ENCODE measurements at places on chromosomes 2 and 18. TPM values are rescaled to one million over a fixed set of nuclear protein-coding genes. Genes with fewer than 3 reads are reported as not detected.

FAP gene
- not detected for total RNA-seq

DOK1 gene
- total RNA-seq = 9.9 TPM

CTLA4 gene
- total RNA-seq = 56.2 TPM

MAL gene
- 129 TPM for total RNA-seq

ITPRIPL1 gene
- total RNA-seq = 12.7 TPM

TMEFF2 gene
- total RNA-seq = not detected

UGT1A10 gene
- not detected for total RNA-seq

ONECUT2 gene
- total RNA-seq = 0.03 TPM

HOXD8 gene
- total RNA-seq = not detected

RAX gene
- total RNA-seq = not detected

FOXD4L1 gene
- not detected for total RNA-seq

PCARE gene
- total RNA-seq = not detected

L3MBTL4 gene
- 0.64 TPM for total RNA-seq

TRAPPC12 gene
- total RNA-seq = 103 TPM

ICOS gene
- total RNA-seq = 41.9 TPM

CRYGC gene
- not detected for total RNA-seq

TNFAIP6 gene
- total RNA-seq = not detected

SH3RF3 gene
- 3.6 TPM for total RNA-seq

SCTR gene
- not detected for total RNA-seq

GKN1 gene
- not detected for total RNA-seq

CTAGE1 gene
- total RNA-seq = not detected

NHEJ1 gene
- total RNA-seq = 17.3 TPM

STEAP3 gene
- 0.22 TPM for total RNA-seq

FER1L5 gene
- not detected for total RNA-seq

CYP26B1 gene
- not detected for total RNA-seq

AGXT gene
- total RNA-seq = 0.88 TPM

ACTG2 gene
- 0.95 TPM for total RNA-seq

CCDC148 gene
- total RNA-seq = not detected

POLR1A gene
- 24.3 TPM for total RNA-seq

PIEZO2 gene
- 0.05 TPM for total RNA-seq

HOXD12 gene
- total RNA-seq = not detected

LRRTM4 gene
- not detected for total RNA-seq

FNDC4 gene
- 0.50 TPM for total RNA-seq

C2orf78 gene
- not detected for total RNA-seq

STARD6 gene
- not detected for total RNA-seq

ALK gene
- total RNA-seq = not detected

TEX44 gene
- total RNA-seq = not detected

All from T-cell (primary cell).